ENCODE measurements at places on chromosomes 3 and 15. TPM values are rescaled to one million over a fixed set of nuclear protein-coding genes. Genes with fewer than 3 reads are reported as not detected.

GRCh38 chr3:141487521-141488252, 860 bp downstream of the RASA2 start:
- peaks cover 9% of the 10 kb centered on the region for H3K36me3 ChIP-seq
- peak overlapping the region; percentile 97 for H3K4me3 ChIP-seq
- no peaks in the 10 kb centered on the region for H3K27me3 ChIP-seq

GRCh38 chr3:50323092-50323600, 601 bp upstream of the HYAL2 start:
- no peak overlapping the region for H3K27ac ChIP-seq
- H3K4me1 ChIP-seq, result peaks cover 26% of the 10 kb centered on the region
- no peak overlapping the region for H3K4me3 ChIP-seq
- no peak for DNase-seq
- H3K36me3 ChIP-seq, result peaks cover 43% of the 10 kb centered on the region

DNA sequence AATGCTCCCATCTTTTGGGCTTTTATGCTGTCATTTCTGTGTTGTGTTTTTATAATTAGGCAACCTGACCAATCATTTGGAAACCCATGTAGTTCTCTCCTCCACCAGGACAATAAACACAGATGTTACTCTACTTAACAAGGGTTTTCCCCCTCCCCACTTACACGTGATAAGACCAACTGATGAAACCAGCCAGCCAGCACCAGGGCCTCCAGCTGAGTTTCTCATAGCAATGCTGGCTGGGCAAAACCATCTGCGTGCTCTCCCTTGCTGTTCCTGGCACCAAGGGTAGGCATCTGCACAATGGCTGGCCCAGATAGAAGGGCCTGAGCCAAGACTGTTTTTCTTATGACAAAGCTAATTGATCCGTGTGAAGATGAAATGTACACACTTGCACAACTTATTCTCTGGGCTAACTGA, 310.4 kb downstream of the PLCL2 start:
- no peak overlapping the region for H3K27ac ChIP-seq

DNA sequence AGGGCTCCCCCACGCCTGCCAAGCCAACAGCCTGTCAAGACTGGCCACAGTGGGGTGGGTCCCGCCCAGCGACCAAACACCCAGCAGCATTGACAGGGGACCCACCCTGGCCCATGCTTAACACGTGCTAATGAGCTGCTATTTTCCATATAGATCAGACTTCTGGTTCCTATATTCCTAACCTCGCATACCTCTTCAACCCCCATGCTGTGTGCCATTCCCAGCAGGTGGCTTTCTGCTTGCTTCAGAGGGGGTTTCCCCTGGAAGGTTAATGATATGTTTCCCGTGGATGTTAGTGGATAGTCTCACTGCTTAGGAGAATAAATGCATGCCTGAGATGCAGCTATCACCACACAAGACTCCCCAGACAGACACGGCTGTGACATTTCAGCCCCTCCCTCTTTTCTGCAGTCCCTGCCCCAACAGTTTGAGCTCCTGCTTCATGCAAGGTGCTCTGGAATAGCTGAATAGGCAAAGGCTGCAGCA, 37.9 kb upstream of the MGLL start:
- no peak overlapping the region for H3K4me3 ChIP-seq
- H3K36me3 ChIP-seq, result no peaks in the 10 kb centered on the region
- H3K27ac ChIP-seq, result no peak overlapping the region
- H3K4me1 ChIP-seq, result no peaks in the 10 kb centered on the region

GRCh38 chr3:99858469-99858868, 40.8 kb downstream of the CMSS1 start:
- peaks cover 81% of the 10 kb centered on the region for H3K36me3 ChIP-seq
- no peak for DNase-seq
- H3K27ac ChIP-seq, result no peak overlapping the region
- peaks cover 48% of the 10 kb centered on the region for H3K4me1 ChIP-seq

The MBD4 gene
- 23.6 TPM for total RNA-seq

The HDAC11 gene
- 4.8 TPM for total RNA-seq

The SLC6A20 gene
- total RNA-seq, result not detected
